ENCODE measurements at places on chromosomes 5 and 9. TPM values are rescaled to one million over a fixed set of nuclear protein-coding genes. Genes with fewer than 3 reads are reported as not detected.

The FBP1 gene
- total RNA-seq: 1.9 TPM

- H3K27ac ChIP-seq: no peak overlapping the region
- H3K36me3 ChIP-seq: peaks cover 17% of the 10 kb centered on the region
- DNase-seq: no peak
- no peaks in the 10 kb centered on the region for H3K27me3 ChIP-seq
Observed at GRCh38 chr9:27450752-27451151, 73.3 kb upstream of the IFNK start.

DNA sequence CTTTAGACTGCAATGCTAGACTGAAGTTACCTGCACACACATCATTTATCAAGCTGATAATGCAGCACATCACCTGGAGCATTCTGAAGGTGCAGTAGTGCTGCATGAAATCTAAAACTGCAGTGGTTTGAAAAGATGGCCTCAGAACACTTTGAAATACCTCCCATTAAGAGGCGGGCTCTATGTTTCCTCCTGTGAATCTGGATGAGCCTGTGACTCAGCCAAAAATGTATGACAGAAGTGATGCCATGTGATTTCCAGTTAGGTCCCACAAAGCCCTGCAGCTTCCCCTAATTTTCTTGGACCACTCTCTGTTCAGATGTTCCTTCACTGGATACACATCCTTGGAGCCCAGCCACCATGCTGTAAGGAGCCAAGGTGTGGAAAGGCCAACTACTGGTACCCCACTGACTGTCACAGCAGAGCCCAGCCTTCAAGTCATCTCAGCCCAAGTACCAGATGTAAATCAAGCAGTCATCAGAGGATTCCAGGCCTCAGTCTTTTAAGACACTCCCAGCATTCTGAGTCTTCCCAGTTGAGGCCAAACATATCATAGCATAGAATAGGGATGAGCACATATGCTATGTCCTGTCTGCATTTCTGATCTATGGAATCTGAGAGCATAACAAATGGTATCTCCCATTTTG, 27.2 kb upstream of the DEPDC1B start:
- H3K4me3 ChIP-seq: no peak overlapping the region
- peaks cover 2% of the 10 kb centered on the region for H3K36me3 ChIP-seq
- no peaks in the 10 kb centered on the region for H3K27me3 ChIP-seq
- no peak for DNase-seq
- H3K4me1 ChIP-seq: no peaks in the 10 kb centered on the region

DNA sequence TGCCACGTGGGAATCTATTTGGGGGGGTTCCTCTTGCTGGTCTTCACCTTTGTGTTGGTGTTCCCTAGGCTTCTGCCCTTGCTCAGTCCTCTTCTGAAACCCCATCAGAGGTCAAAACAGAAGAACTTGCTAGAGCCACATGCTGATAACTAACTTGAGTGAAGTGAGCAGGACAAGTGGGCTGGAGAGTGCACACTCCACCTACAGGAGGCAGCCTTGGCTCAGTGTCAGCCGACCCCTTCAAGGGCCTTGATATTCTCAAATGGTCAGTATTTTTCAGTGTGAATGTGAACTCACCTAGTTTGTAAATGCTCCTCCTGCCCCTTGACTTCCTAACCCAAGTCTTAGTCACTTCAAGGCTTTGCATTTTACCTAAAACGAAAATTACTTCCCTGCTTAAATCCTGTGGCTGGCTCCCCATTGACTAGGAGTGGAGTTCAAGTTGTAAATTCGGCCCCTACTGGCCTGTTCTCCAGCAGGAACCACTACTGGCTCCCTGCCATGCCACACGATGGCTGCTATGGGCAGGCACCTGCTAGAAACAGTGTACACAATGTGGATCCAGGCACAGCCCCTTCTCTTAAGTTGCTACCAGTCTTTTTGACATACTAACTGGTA, 3.6 kb upstream of the SLC1A3 start:
- H3K4me3 ChIP-seq: no peak overlapping the region
- DNase-seq: peak; percentile 62
- H3K27me3 ChIP-seq: no peaks in the 10 kb centered on the region
- peaks cover under 1% of the 10 kb centered on the region for H3K36me3 ChIP-seq

The CSNK1A1 gene
- total RNA-seq: 304 TPM

DNA sequence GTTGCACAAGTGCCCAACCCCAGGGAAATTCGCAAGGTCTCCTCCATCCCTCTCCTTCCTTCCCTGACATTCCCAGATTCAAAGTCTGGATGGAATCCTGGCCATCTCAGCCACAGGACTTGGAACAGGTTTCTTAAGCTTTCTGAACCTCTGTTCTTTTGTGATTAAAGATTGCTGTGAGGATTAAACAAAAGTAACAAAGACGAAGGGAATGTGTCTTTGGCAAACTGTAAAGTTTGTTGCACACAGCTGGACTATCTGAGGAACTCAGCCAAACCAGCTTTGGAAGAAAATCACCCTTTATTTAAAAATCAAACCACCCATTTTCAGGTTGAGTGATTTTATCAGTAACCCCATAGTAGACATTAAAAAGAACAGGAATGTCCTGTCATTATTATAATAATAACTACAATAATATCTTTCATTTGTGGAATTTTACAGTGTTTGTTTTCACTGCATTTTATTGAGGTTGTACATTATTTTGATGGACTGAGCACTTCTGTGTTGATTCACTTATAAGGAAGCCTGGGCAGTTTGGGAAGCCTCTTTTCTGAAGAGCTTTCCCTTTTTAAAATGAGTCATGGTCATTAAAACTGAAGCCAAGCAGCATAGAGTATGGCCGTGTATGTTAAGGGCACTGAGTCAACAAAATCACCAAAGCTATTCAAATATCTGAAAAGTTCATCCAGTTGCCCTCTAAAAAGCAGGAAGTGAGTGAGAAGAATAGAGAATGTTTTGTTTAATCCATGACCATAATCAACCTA, 310.2 kb downstream of the AGTPBP1 start:
- H3K4me3 ChIP-seq: no peak overlapping the region
- no peak overlapping the region for H3K27ac ChIP-seq

DNA sequence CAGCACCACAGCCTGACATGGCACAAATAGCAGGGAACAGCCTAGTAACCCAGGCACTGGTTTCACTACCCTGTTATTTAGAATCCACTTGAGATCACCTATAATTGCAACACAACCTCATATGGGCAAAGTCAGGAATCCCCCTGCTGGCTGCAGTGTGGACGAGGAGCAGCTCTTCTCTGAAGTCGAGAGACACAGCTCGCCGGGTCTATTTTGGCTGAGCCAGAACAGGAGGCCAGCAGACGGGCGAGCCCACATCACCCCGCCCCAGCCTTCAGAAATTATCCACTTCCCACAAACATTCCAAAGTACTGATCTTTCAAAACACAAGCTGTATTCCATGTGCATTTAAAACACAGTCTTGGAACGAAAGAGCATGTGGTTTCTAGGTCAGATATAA, 179.0 kb downstream of the ROR2 start:
- no peak overlapping the region for H3K27ac ChIP-seq
- H3K36me3 ChIP-seq: no peaks in the 10 kb centered on the region

GRCh38 chr5:93594591-93595419, 11.8 kb downstream of the NR2F1 start:
- DNase-seq: peak; percentile 60
- H3K4me3 ChIP-seq: no peak overlapping the region
- no peak overlapping the region for H3K27ac ChIP-seq
- no peaks in the 10 kb centered on the region for H3K36me3 ChIP-seq
- H3K4me1 ChIP-seq: no peaks in the 10 kb centered on the region
